Body of pancreas (tissue), 4 donors: ENCODE measurements at places on chromosomes 4 and X. TPM values are rescaled to one million over a fixed set of nuclear protein-coding genes. Genes with fewer than 3 reads are reported as not detected.

DNA sequence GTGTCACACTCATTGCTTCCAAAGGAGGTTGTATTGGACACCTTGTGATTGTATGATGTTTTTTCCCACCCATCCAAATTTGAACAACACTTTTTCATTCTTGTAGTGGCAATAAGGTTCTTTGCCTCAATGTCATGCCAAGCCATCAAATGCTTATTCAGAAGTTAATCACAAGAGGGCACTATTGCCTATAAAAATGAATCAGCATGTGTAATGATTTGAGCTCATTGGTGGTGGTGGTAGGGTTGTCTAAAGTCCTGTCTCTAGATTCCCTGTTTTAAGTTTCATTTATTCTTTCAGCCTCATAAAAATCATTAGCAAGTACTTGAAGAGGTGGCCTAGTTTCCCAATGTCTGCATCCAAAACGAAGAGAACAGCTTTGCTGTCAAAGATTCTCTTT is 37.0 kb downstream of the IRS4 start:
- H3K27me3 ChIP-seq = no peaks in the 10 kb centered on the region
- H3K4me3 ChIP-seq = no peak overlapping the region
- H3K27ac ChIP-seq = no peak overlapping the region

DNA sequence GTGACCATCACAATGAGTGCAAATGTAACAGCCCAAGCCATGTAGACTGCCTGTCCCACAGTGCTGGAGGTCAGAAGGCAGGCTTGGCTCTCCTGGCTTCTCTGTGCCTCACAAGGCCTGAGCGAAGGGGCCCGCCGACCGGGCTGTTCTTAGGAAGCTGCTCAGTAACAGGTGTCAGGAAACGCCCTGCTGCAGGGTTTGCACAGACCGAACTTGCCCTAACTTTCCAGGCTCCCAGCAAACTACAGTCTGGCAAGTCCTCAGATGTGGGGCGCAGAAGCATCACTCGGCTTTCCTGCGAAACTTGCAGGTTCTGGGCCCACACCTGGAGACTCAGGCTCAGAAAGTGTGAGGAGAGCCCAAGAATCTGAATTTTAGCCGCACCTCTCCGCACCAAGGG is 87.6 kb downstream of the CRMP1 start:
- H3K36me3 ChIP-seq = peaks cover 7% of the 10 kb centered on the region
- H3K4me1 ChIP-seq = no peaks in the 10 kb centered on the region
- no peaks in the 10 kb centered on the region for H3K27me3 ChIP-seq
- no peak overlapping the region for H3K4me3 ChIP-seq

GRCh38 chrX:152573866-152574265 is 63.8 kb upstream of the GABRQ start:
- H3K27ac ChIP-seq = no peak overlapping the region
- no peaks in the 10 kb centered on the region for H3K36me3 ChIP-seq

- no peaks in the 10 kb centered on the region for H3K36me3 ChIP-seq
- H3K4me1 ChIP-seq = no peaks in the 10 kb centered on the region
- no peak for DNase-seq
- H3K4me3 ChIP-seq = no peak overlapping the region
- H3K27ac ChIP-seq = no peak overlapping the region
- H3K27me3 ChIP-seq = no peaks in the 10 kb centered on the region
Observed at GRCh38 chrX:134963041-134963440, 27.8 kb upstream of the SMIM10 start.

DNA sequence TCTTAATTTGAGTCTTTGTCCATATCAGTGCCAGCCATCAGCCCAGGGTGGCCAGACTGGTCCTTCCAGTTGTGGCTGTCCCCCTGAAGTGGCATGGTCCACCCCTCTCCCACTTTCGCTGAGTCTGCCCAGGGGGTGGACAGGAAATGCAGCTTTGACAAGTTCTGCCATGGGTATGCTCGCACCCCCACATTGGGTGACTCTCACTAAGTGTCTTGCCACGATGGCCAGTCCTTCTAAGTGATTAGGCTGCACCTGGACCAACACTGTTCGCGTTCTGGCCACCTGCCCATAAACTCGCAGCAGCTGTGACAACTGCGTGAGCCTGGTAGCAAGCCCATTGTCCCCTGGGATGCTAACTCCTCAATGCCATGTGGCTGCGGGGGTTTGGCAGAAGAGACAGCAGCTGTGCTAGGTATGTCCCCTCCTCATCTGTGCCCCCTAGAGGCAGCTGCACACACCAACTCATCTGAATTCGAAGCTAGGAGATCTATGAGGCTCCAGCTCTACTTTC is 10.0 kb upstream of the LNX1 start:
- H3K36me3 ChIP-seq = no peaks in the 10 kb centered on the region
- H3K4me1 ChIP-seq = peaks cover 20% of the 10 kb centered on the region
- no peaks in the 10 kb centered on the region for H3K27me3 ChIP-seq
- no peak overlapping the region for H3K27ac ChIP-seq

GRCh38 chr4:84924434-84924833 is 42.1 kb downstream of the WDFY3 start:
- H3K36me3 ChIP-seq = no peaks in the 10 kb centered on the region
- H3K4me1 ChIP-seq = peaks cover 13% of the 10 kb centered on the region
- DNase-seq = no peak

GRCh38 chr4:90960433-90960832 is 833.2 kb downstream of the CCSER1 start:
- H3K4me3 ChIP-seq = no peak overlapping the region
- no peak overlapping the region for H3K27ac ChIP-seq
- no peaks in the 10 kb centered on the region for H3K4me1 ChIP-seq
- no peaks in the 10 kb centered on the region for H3K36me3 ChIP-seq

DNA sequence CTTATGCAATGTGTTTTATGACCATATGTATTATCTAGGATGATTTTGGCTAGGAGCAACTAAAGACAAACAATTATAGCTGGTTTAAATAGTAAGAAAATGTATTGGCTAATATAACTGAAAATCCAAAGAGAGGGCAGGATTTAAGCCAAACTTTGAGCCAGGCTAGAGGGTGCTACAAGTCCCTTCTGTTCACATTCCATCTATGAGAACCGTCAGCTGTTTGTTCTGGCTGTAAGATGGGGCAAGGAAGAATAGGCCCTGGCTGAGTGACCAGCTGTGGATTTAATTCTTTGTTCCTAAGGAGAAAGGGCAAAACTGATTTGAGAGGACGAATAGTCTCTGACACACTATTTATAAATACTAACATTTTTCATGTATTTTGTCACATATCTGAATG is 79.2 kb upstream of the UGT8 start:
- H3K27ac ChIP-seq = no peak overlapping the region
- H3K36me3 ChIP-seq = no peaks in the 10 kb centered on the region
- no peaks in the 10 kb centered on the region for H3K27me3 ChIP-seq
- H3K4me3 ChIP-seq = no peak overlapping the region
- H3K4me1 ChIP-seq = no peaks in the 10 kb centered on the region

DNA sequence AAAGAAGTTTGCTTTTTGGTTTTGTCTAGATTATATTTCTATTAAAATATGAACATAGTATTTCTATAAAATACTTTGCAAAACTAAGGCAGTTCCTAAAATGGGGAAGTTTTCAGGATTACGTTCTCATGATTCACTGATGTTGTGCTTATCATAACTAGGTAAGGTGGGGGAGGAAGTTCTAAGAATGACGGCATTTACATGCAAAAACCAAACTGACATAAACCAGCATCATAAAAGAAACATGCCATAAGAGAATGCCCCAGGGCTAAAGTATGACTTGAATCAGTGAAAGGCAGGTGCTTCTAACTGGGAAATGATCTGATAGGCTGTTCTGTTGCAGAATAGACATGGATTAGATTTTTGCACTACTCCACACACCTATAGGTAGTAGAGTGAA is 204.7 kb upstream of the JADE1 start:
- no peak for DNase-seq
- no peak overlapping the region for H3K4me3 ChIP-seq
- H3K4me1 ChIP-seq = peaks cover 31% of the 10 kb centered on the region
- no peak overlapping the region for H3K27ac ChIP-seq
- H3K36me3 ChIP-seq = no peaks in the 10 kb centered on the region
- H3K27me3 ChIP-seq = no peaks in the 10 kb centered on the region

DNA sequence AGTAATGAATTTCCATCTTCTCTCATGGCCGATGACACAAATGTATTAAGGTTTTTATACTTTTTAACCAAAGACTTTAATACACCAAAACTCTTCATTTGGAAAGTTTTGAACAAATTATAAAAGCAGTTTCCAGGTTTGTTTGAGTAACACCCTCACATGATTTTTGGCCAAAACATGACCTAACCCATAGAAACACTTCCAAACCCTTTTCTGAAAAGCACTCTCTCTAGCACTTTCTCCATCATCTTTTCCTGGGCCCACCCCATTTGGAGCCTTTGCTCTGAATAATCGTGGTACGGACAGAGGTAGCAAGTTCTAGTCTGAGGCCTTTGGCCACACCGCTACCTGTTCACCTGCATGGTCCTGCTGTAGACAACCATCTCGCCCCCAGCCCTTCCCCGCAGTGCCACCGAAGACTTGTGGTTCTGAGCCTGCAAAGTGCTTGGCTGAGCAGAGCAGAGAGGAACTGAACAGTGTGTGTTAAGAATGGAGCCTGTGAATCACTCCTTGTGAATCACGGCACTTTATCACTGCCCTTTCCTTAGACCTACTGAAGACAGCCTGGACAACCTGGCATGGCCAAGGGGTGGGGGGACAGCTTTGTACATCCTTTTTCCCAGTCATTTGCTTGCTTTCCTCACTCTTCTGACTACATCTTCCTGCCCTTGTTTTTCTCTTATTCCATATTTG is 181.8 kb downstream of the PTTG2 start:
- no peak for DNase-seq
- H3K27ac ChIP-seq = no peak overlapping the region
- H3K36me3 ChIP-seq = no peaks in the 10 kb centered on the region
- H3K27me3 ChIP-seq = no peaks in the 10 kb centered on the region
- H3K4me3 ChIP-seq = no peak overlapping the region

- H3K4me3 ChIP-seq = no peak overlapping the region
- no peaks in the 10 kb centered on the region for H3K4me1 ChIP-seq
- no peak for DNase-seq
- H3K27ac ChIP-seq = no peak overlapping the region
- no peaks in the 10 kb centered on the region for H3K36me3 ChIP-seq
- H3K27me3 ChIP-seq = no peaks in the 10 kb centered on the region
Observed at GRCh38 chr4:136025540-136025939, 1506.8 kb downstream of the PCDH18 start.

DNA sequence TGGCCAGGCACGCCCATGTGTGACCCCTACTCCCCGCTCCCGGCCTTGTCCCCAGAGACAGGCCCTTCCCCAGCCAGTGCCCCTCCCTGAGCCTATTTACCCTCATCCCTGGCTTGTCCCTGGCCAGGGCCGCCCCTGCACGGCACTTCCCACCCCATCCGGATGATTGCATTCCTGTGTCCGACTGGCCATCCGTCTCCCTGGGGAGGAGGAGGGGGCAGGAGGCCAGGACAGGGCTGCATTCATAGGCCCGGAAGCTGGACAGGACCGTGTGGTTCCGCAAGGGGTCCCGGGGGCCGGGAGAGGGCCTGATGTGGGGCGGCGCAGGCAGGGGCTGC is 22.8 kb downstream of the CTBP1 start:
- DNase-seq = no peak
- H3K4me1 ChIP-seq = no peaks in the 10 kb centered on the region
- H3K27me3 ChIP-seq = no peaks in the 10 kb centered on the region
- H3K4me3 ChIP-seq = no peak overlapping the region
- no peak overlapping the region for H3K27ac ChIP-seq

GRCh38 chr4:152041295-152041694 is 280.5 kb upstream of the GATB start:
- no peaks in the 10 kb centered on the region for H3K36me3 ChIP-seq
- no peaks in the 10 kb centered on the region for H3K27me3 ChIP-seq
- H3K4me3 ChIP-seq = no peak overlapping the region
- DNase-seq = no peak
- no peak overlapping the region for H3K27ac ChIP-seq

DNA sequence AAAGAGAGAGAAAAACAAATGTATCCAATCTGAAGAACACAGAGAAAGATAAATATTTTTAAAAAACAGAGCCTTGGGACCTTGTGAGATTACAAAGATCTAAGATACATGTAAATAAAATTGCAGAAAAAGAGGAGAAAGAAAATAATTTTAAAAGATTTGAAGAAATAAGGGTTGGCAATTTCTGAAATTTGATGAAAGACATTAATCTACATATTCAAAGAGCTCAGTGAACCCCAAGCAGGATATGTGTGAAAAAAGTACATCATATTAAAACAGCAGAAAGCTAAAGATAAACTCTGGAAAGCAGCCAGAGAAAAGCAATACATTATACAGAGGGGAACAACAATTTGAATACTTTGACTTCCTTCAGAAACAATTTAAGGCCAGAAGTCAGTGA is 244.7 kb downstream of the ENOX2 start:
- no peaks in the 10 kb centered on the region for H3K4me1 ChIP-seq
- no peak overlapping the region for H3K27ac ChIP-seq
- no peaks in the 10 kb centered on the region for H3K27me3 ChIP-seq
- no peak for DNase-seq

DNA sequence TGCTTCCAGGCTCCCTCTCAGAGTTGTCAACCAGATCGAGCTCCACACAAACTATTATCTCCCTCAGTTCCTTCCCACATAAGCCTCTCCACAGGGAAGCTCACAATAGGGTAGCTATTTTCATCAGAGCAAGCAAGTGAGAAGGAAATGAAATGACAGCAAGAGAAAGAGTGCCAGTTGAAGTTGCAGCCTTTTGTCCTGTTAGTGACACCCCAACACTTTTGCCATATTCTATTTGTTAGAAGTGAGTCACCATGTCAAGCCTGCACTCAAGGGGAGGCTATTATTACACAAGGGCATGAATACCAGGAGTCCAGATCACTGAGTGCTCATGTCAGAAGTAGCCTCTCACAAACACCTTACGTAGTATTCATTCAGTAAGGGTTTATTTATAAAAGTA is 266.3 kb upstream of the NOCT start:
- no peaks in the 10 kb centered on the region for H3K36me3 ChIP-seq
- no peak overlapping the region for H3K4me3 ChIP-seq
- no peak overlapping the region for H3K27ac ChIP-seq
- H3K27me3 ChIP-seq = no peaks in the 10 kb centered on the region
- no peak for DNase-seq

The GASK1B gene
- 15.5 TPM for total RNA-seq

The SOWAHD gene
- total RNA-seq = 2.6 TPM

The TSPAN7 gene
- 18.8 TPM for total RNA-seq

The RTL3 gene
- 0.52 TPM for total RNA-seq

The LDB2 gene
- total RNA-seq = 14.8 TPM

The BTC gene
- 1.8 TPM for total RNA-seq

The FAT1 gene
- total RNA-seq = 65.9 TPM

The DDX53 gene
- total RNA-seq = not detected
